GDM1 (cell line): ENCODE measurements at places on chromosomes 2 and 18.

DNA sequence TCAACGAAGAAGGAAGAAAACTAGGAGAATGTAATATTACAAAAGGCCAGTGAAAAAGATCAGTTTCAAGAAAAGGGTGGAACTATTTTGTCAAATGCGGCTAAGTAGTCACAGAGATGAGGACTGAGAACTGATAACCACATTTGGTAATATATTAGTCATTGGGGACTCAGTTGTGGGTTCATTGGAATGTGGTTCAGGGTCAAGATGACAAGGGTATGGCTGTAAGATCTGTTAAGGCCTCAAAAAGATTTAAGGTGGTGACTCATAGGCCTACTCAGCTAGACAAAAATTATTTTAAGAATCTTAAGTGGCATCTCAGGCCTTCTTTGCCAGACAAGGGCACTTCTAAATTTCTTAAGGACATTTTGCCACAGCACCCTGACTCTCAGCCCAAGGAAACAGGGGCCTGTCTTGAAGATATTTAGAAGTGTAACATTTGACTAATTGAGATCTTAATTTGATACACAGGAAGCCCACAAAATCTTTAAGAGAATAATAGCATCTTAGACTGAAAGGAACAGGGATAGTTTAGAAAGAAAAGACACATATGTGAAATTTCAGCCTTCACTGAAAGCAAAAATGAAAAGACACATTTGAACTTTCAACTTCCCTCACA is 81.3 kb downstream of the STRADB start:
- no peak for DNase-seq

DNA sequence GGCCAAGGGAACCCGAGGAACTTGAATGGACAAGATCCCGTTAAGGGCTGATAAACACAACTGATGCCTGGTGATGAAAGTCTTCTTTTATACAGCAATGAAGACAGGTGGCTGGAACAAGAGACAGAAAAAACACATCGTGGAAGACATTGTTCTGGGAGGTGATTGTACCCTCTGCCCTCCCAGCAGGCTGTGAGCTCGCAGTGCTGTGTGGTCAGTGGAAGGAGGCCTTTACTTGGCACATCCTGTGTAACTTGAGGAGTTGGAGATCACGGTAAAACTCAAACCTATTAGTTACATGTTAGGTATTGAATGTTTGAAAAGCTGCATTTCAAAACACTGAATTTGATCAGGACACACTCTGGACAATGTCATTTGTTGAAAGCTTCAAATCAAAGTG is 249.9 kb upstream of the EPAS1 start:
- no peak for DNase-seq

DNA sequence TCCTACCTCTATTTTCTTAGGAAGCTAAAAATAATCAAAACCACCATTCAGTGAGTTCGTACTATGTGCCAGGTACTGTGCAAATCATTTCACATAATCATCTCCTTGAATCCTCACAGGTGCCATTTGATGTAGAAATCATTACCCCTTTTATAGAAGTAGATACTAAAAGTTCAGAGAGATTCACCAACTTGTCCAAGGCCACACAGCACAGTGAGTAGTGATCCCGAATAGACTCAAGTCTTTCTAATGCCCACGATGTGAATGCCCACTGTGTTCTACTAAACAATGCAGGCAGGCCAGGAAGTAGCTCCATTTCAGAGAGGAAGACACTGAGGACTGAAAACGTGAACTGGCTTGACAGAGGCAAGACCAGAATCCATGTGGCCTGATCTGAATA is 68.8 kb downstream of the ANTXR1 start:
- DNase-seq = no peak

- peak; percentile 95 for DNase-seq
Measured at GRCh38 chr2:68774569-68775271, 40.1 kb downstream of the ARHGAP25 start.

DNA sequence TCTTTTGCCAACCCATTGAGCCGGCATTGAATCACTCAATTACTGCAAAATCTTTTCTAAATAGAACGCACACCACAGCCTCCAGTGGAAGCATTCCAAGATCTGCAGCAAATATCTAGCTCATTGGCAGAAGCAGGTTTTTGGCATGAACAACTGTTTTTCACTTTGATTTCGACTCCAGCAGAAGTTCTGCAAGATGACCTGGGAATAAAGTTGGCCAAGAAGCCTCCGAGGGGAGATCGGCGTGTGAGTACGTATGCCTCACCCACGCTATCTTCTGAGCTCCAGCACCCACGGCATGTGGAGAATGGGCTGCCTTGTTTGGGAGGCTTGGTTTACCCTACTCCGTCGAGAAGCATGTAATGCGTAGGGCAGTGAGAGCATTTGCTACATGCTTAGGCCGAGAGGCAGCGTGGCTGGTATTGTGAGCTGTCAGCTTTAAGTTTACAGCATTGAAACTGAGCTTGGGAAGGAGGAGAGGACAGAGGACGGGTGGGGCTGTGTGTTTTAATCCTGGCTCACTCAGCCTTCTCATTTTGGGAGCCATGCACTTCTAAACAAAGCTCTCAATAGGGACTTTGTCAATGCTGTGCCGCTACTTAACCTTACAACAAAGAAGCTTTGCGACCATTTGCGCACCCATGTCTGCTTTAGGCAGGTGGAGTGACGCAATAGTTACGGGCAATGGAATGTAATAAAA is 10.5 kb downstream of the PCARE start:
- no peak for DNase-seq

GRCh38 chr2:46915281-46915810 is at the start of gene MCFD2:
Gene MCFD2 (minus strand): TSS chr2:46915806. CDS start chr2:46909171, 6,635 bp downstream.
- DNase-seq = no peak
